Head of caudate nucleus (tissue), 42 donors: ENCODE measurements at places on chromosomes 6 and 20.

DNA sequence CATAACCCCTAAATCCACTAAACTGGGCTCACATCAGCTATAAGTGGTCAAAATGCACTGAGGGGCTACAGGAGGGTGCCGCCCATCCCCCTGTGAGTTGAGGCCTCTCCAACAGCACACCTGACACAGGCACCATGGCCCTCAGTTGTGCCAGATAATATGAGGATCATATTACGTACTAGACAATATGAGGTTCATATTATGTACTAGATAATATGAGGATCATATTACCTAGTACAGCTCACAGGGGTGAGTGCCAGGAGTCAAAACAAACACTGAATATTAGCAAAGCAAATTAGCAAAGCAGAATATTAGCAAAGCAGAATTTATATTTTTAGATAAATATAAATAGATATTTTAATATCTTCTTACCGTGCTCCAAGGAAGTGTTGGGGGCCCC lies 35.3 kb downstream of the CD24 start:
- no peak for DNase-seq

DNA sequence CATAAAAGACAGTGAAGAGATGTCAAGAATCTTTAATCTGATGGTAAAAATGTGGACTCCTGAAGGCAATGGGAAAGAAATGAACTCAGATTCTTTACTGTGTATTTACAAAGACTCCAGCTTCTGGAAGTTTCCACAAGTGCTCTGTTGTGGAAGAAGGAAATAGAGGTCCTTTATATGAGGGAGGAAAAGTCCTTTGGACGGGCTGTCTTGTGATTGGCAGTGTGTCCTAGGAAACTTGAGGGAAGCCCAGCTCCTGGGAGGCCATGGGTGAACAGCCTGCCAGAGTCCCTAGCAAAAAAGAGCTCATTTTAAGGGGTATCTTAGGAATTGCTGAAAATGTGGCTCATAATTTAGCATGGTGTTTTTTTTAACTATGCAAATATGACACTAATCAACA lies 92.0 kb downstream of the RNASET2 start:
- DNase-seq: no peak

- no peak for DNase-seq
Observed at GRCh38 chr6:115271434-115271833, 789.3 kb downstream of the FRK start.

- no peak for DNase-seq
Observed at GRCh38 chr20:8196096-8196495, 64.0 kb downstream of the PLCB1 start.

DNA sequence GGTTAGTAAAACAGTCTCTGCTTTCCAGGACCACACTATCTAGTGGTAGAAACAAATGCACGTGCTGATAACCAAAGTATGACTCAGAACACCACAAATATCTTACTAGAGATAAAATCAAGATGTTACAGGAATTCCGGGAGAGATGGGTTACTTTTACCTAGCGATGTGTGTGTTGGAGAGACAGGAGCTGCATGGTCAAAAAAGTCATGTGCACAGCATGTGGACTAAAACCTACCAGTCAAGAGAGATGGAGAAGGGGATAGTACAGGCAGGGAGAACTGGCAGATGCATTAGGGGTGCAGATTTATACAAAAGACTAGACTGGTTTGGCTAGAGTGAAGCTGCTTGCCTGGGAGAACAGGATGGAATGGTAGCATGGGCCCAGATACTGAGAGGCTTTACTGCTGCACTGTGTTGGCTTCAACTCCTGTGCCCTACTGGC lies 75.3 kb upstream of the MRAP2 start:
- DNase-seq: no peak

DNA sequence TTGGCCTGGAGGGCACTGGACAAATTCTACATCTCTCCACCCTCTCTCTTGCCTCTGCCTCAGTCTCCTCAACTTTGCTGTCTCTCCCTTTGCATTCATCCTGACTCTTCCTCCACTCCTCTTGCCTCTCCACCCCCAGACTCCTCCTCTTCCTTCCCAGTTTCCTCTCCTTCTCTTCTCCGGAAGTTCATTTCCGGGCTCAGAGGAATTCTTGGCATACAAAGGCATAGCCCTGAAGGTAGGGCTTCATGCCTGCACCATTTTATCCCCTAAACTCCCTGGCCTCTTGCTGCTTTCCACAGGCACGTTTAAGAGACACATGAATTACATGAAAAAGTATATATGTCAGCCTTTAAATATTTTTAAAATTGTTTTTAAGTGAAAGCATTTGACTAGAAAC lies 10.6 kb downstream of the BFSP1 start:
- no peak for DNase-seq

DNA sequence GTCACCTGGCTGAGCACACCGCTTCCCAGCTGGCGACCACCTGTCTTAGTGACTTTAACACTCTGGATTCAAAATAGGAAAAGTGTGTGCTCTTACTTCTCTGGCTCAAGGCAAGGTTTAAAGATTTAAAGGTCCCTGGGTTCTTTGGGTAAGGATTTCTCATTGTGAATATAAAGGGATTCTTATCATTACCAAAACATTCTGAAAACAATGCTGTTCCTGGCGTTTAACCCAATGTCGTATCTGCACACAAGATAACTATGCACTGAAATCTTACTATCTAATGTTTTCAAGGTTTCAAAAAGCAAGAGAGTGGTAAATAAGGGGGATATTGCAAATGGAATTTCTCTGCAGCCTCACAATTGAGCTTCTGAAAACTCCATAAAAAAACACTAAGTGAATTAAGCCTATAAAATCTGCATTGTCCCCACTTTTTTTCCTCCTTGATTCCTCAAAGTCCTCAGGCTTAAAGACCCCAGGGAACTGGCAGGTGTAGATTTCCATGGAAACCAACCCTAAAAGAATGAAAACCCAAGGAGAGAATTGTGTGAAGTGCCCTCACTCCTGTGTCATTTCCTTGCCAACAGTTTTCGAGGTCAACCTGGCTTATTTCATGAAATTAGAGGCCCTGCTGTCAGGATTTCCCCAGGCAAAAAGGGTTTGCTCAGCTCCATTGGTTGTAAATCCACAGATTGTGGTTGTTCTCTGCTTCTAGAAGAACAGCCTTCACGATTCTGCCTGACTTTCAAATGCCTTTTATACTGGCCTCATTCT lies 44.0 kb downstream of the BMP2 start:
- no peak for DNase-seq

DNA sequence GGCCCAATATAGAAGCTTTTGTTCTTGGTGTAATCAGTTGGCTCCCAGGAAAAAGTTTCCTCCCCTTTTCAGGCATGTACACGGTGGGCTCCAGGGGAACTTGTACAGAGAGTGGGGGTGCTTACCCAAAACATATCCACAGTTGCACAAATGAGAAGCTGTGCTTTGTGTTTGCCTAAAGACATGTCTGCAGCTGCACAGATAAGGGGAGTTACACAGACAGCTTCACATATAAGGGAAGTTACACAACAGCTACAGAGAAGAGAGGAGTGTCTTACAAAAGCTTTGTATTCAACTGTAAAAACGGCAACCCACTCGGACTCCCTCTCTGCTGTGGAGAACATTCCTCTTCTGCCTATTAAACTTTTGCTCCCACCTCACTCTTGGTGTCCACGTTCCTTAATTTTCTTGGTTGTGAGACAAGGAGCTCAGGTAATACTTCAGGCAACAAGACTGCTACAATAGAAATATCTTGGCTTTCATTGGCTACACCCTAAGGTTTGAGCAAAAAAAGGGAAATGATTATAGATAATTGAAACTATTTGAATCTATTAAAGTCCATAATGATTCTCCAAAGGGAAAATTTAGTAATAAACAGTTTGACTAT lies 7.4 kb upstream of the PNRC1 start:
- no peak for DNase-seq

DNA sequence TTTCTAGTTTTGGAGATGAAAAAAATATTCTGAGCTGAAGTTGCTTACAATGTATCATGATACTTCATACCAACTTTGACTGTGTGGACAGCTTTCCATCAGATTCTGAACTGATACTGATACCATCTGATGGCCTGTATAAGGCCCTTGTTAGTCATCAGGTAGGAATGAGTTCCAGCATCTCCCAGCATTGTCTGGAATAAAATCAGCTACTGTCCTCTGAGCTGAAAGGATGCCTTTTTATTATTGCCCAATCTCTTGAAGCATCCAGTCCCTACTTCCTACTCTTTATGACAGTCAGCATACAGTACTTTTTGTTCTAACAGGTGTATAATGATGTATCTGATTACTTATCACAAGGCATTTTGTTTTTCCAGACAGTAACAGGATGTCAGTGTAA lies 70.6 kb upstream of the EYA4 start:
- no peak for DNase-seq

- DNase-seq: no peak
Observed at GRCh38 chr6:15793288-15793687, 130.5 kb upstream of the DTNBP1 start.

DNA sequence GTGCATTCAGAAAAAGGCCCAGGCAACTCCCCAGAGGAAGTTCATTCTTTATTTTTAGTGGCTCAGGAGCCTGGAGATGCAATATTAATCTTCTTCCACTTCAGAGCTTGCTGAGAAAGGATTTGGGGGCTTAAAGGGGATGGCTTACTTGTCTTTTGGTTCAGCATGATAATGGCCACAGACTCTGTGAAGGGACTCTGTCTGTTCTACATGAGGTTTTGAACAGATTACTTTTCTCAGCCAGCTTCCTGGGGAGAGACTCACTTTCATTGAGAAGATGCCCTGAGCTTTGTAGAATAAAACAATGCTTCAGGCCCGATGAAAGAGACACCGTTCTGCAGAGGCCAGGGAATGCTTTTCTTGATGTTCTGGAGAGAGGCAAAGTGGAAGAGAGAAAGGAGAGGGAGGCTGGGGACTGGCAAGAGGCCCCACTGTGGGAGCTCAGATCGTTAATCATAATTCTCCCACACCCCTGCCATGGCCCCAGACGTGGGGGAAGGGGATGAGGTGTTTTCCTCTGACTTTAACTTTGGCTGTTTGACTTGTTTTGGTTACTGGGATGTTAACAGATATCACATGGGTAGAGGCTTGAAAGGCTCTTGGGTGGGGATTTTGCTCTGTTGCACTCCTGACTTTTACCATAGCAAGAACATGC lies 19.1 kb downstream of the SCP2D1 start:
- DNase-seq: no peak

DNA sequence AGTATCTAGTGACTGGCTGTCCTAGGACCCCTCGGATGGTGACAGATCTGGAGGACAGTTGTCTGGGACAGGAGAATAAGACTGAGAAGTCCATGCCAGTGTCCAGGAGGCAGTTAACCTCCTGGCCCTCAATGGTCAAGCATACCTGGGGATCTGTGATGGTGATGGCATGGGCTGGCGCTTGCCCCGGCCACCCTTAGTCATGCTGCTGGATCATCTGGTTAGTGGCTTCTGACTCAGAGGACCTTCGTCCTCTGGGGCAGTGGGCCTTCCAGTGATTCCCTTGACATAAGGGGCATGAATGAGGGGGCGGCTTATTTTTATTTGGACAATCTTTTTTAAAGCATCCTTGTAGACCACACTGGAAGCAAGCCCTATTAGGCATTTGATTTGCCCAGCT lies 24.0 kb upstream of the SF3B5 start:
- DNase-seq: no peak

DNA sequence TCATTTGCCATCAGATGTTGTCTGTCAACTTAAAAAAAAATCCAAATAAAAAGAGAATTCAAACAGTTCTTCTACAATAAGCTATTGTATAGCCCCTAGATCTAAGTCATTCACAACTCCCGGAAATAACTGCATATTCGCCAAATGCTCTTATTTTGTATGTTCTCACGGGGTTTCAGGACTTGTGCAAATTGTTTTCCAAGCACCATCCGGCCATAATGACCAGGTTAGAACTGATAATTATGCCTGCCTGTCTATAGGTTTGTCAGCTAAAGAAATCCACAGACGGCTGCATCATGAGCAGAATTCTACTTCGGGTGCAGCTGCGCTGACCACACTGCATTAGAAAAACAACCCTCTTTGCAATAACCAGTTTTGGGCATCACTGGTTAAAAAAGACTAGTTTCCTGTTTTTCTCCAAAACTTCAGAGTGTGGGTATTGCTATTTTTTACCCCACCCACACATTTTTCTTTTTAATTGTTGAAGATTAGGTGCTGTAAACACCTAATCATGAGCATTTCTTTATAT lies 87.7 kb downstream of the HIVEP2 start:
- DNase-seq: no peak

GRCh38 chr20:51009303-51010042 lies 13.4 kb downstream of the KCNG1 start:
- no peak for DNase-seq

DNA sequence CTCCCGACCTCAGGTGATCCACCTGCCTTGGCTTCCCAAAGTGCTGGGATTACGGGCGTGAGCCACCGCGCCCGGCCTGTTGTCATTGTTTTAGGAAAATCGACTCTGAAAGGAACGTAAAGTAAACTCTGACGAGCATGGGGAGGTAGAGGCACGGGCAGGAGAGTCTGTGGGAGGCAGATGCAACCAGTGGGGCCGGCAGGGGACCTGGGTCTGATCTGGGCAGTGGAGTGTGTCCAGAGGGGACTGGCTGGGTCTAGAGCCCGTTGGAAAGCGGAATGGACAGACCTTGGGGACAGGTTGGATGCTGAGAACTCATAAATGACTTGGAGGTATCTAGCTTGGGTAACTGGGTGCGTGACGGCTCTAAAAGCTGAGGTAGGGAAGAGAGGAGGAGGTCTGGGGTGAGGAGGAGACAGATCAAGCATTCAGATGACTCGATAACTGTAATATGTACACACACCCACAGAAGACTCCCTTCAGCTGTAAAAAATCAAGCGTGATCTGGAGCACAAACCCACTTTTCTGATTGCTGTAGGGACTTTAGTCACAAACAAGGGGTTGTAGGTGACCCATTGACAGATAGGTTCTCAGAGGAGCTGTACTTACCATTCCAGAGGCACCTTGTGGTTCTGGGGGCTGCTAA lies 22.4 kb downstream of the MANBAL start:
- DNase-seq: no peak

DNA sequence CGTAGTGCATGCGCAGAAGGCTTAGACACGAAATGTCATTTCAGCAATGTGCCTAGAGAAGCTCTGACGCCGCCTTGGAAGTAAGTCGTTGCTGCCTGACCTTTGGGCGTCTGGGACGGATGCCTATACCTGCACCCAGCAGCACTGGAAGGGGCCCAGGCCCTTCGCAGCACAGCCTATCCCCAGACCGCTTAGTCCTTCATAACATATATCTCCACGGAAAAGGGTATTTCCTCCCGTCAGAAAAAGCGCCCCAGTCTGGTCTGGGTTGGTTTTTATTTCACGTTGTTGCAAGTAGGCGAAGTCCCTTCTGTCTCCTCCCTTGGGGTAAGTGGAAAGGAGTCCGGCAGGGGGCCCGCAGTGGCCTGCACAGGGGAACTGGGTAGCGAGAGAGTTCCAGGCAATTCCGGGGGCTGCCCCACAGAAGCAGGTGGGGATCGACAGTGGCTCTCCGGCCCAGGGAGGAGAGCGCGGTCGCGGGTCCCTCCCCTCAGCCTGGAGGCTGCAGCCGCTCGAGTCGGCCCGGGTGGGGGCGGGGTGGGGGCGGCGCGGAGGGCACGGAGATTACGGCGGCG lies 559 bp upstream of the EYA4 start:
- peak; percentile 27 for DNase-seq

- no peak for DNase-seq
Observed at GRCh38 chr6:157683707-157684106, 139.3 kb upstream of the SNX9 start.

- no peak for DNase-seq
Observed at GRCh38 chr20:56587307-56588041, 41.6 kb upstream of the TFAP2C start.

GRCh38 chr6:47303861-47304260 lies 5.8 kb downstream of the TNFRSF21 start:
- DNase-seq: no peak

- DNase-seq: no peak
Observed at GRCh38 chr6:75818098-75818855, 69.2 kb downstream of the MYO6 start.

- DNase-seq: no peak
Observed at GRCh38 chr6:134997133-134997995, 47.5 kb upstream of the ALDH8A1 start.
